ENCODE measurements at places on chromosomes 2 and 18. TPM values are rescaled to one million over a fixed set of nuclear protein-coding genes. Genes with fewer than 3 reads are reported as not detected.

MIB1 gene
- 5.5 TPM for polyA plus RNA-seq

SP5 gene
- polyA plus RNA-seq: 0.18 TPM

UGT1A10 gene
- polyA plus RNA-seq: 0.59 TPM

LRRTM1 gene
- 0.45 TPM for polyA plus RNA-seq
